Amygdala (tissue), 56 donors: ENCODE measurements at places on chromosomes 6 and 20.

DNA sequence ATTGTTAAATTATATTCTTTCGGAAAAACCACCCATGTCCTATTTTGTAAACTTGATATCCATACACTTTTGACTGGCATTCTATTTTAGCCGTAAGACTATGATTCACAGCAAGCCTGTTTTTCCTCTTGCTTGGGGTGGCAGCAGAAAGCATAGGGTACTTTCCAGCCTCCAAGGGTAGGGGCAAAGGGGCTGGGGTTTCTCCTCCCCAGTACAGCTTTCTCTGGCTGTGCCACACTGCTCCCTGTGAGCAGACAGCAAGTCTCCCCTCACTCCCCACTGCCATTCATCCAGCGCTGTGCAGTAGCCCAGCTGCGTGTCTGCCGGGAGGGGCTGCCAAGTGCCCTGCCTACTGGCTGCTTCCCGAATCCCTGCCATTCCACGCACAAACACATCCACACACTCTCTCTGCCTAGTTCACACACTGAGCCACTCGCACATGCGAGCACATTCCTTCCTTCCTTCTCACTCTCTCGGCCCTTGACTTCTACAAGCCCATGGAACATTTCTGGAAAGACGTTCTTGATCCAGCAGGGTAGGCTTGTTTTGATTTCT, 2.1 kb upstream of the ESR1 start:
- no peak for DNase-seq

DNA sequence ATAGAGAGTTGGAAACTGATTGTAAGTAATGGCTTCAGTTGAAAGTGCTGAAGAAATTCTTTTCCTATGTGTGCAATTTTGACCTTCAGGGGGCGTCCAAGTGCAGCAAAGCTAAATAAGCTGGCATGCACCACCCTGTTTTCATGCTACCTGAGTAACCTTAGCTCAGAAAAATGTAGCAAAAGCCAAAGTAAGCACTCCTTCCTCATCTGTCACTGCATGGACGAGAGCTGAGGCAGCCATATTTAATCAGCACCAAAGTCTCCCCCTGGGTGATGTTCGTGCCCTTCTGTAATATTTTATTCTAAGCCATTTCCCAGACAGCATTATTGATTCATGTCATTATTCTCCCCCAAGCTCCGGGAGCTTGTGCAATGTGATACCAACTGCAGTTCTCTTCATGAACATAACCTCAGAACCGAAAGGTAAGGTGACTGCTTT, 123.1 kb downstream of the RPS12 start:
- peak; percentile 17 for DNase-seq

DNA sequence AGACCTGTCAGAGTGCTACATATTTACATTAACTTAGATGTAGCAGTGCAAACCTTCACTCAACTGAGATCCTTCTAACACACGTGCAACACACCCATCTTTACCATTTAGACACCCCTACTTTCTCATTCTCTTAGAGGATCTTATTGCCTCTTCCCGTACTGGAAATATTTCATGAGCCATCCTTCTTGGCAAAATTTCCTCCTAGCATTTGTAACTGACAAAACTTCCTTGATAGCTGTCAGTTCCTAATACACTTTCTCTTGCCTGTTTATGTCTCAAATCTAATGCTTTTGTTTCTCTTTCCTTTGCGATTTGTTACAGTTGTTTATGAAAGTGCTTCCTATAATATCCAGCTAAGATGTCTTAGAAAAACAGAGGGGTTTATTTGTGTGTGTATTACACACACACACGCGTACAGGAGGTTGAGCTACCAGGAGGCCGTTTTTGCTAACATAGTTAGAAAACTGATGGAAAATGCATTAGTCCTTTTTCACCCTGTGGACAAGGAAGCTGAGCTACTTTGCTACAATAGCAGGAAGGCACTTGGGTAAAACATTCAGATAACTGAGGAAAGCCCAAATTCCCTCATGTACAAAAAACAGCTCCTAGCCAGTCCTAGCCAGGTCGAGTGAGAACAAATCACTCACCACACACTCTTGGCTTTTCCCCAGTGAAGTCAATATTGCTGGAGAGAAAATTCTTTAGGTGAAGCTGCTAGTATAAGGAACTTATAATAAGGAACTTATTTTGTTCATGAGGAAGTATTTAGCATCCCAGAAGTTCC, 153.6 kb downstream of the NFATC2 start:
- DNase-seq, result no peak

GRCh38 chr6:15299430-15300131, 53.7 kb downstream of the JARID2 start:
- DNase-seq, result no peak

- DNase-seq, result no peak
These were observed 135.4 kb downstream of the SMOC2 start for GRCh38 chr6:168576388-168576787.

DNA sequence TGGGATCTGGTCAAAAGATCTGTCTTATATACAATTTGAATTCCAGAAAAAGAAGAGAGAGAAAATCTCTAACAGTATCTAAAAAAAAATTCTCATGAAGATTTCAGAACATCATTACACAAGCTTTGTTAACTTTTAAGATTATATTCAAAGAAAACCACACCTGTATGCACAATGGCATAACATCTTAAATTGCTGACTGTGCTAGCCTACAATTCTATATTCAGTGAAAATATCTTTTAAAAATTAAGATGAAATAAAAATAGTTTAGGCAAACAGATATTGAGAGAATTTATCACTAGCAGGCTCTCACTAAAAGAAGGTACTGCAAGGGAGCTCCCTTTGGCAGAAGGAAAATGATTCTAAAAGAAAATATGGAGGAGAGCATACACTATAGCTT, 100.3 kb downstream of the BCKDHB start:
- DNase-seq, result no peak

DNA sequence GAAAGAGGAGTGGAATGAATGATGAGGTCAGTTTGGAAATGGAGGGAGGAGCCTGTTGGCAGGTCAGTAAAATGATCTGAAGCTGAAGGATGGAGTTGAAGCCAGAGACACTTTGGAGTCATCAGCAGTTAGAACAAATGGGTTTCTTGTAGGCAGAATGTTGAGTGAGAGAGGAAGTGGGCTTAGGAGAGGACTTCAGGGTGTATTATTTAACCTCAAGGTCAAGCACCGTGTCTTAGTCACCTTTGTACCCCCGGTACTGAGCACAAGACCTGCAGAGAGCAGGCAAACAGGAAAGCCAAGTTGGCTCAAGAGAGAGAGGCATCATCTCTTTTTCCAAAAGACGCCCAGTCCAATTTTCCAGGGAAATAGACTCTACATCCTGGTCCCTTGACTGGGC, 23.3 kb downstream of the C20orf173 start:
- no peak for DNase-seq

DNA sequence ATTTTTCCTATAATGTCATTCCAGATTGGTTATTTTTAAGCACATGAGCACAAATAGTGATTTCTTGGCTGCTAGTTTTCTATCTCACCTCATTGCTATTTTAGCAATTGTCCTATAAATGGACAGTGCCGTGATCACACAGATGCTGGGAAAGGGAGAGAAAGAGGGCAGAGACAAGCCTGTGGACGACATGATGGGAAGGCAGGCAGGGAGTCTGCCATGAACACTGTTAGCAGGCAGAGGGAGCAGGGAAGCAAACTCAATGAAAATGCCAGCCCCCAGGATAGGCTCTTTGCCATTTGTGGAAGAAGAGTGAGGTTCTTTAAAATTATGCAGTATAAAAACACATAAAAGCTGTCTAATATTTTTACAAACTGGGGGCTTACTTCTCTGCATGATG, 96.8 kb downstream of the ADTRP start:
- DNase-seq, result no peak

DNA sequence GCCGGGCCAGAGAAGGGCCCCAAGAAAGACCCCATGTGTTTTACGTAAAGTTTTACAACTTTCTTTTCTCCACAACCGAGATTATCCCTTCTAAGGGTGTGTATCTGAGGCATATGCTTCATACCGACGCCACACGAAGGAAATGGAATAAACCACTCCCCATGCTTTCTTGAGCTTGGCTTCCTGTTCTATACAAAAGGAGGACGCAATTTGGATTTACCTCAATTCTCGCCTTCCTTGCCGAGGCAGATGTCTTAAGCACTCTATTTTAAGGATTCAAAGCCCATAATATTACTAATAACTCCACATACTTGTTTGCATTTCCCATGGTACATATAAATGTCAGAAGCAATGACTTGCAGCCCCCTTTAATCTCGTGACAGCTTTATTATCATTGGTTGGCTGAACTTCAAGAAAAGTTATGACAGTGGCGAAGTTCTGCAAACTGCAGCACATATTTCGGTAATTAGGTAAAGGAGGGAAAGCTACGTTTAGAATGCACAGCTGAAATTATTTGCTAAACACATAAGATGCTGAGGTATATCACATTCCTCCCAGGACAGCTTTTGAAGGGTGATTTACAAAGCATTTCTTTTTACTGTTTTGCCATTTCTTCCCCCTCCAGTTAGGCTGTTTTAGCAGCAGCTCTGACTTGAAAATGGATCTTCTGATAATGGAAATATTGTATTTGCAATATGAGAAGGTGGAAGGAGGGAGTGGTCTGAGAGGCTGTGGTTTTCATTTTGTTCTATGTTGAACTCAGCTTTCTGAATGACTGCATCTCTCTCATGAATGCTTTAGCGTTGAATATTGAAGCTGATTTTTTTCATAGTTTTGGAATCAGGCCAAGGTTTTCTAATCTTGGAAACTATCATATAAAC, 330.5 kb downstream of the EPHA7 start:
- no peak for DNase-seq

GRCh38 chr6:132286298-132287019, 114.8 kb downstream of the MOXD1 start:
- DNase-seq, result no peak

DNA sequence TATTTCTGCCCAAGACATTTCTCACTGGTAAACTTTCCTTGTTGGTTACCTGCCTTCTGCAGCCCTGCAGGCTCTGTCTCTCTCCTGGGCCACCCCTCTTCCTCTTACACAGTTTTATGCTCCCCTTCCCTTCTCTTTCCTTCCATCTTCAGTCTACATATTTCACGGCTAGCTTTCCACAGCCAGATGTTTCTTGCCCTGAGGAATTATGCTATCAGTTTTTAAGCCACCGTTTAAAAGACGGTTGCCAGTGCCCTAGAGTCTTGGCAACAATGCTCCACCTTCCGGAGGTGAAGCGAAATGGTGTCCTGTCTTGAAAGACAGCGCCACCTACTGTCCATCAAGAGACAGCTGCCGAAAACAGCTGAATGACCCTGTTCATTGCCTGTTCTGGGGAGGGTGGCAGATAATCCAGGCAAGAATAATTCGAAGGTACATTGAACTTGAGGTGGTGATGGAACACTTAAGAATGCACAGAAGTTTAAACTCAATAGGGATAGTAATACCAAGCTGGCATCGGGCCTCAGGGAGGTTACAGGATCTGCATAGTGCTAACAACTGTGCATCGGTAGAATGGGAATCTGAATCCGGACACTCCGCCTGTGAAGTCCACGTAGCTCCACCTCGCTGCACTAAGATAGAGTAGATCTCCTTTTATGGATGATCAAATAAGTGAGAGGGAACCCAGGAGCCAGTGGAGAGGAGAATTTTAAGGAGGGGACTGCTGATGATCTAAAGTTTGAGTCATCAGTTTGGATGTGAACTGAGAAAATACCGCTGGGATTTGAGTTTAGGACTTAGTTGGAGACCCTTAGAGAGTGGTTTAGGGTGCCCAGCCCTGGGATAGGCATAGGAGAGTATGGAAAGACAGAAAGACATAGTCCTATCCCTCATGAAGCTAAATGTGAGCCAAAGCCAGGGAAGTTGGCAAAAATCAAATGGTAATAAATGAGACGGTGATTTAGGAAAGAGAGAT, 4.8 kb upstream of the TRIM40 start:
- peak; percentile 37 for DNase-seq

- no peak for DNase-seq
These were observed 48.1 kb upstream of the SMLR1 start for GRCh38 chr6:130778946-130779657.

- DNase-seq, result no peak
These were observed 452.3 kb downstream of the HTR1B start for GRCh38 chr6:77010931-77011542.

- DNase-seq, result no peak
These were observed 999 bp upstream of the EHMT2 start for GRCh38 chr6:31898383-31899011.

- DNase-seq, result no peak
These were observed 480.2 kb upstream of the SPTLC3 start for GRCh38 chr20:12528591-12529041.

- no peak for DNase-seq
These were observed 4.0 kb upstream of the FOXF2 start for GRCh38 chr6:1385129-1386037.

DNA sequence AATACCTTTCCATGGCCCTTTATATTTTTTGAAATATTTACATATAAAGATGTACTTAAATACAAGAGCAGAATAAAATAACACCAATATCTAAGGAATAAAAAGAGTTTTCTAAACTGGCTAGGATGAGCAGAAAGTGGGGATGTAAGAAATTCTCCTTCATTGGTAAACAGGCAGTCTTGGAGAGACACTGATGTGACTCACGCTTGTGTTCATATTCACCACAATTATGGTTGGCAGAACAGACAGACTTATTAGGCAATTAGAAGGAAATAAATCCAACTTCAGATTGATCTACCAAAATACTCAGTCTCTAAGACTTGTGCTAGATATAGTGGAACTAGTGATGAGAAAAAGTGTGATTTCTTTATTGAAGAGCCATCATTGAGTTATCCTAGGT, 463.7 kb downstream of the CDC5L start:
- DNase-seq, result no peak

DNA sequence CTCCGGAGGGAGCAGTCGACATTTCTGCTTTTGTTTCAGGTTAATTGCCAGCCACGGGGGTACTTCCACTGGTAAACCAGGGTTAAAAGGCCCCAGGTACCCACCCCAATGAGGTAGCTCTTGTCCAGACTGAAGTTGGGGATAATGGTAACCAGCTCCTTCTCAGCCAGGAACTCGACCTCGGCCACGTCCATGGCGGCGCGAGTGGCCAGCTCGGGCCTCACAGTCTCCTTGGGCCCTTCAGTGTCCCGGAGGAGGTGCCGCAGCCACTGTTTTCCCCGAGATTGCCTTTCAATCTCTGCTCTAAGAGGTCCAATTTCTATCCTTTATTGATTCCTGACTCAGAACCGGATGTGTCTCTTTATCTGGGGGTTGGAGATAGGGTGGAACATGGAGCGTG, 13.7 kb downstream of the ARHGAP40 start:
- no peak for DNase-seq

DNA sequence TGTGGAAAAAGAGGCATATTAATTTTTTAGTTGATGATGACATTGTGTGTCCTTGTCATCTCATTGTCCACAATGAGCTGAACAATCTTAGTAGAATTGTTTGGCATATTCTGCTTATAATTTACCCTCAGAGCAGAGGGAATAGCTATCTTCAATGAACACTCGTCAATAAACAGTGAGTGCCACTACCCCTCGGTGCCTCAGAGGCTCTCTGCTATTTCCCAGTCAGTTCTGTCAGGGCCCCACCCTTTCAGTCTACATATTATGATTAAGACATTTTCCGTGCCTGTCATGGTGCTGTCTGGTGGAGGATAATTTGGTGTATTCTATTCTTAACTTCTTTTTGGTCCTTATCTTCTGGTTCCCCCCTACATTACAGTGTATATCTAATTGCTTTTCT, 31.2 kb downstream of the NUS1 start:
- no peak for DNase-seq

- no peak for DNase-seq
These were observed 3.3 kb downstream of the PERP start for GRCh38 chr6:138103871-138104270.
